ENCODE measurements at places on chromosomes 4 and X. TPM values are rescaled to one million over a fixed set of nuclear protein-coding genes. Genes with fewer than 3 reads are reported as not detected.
A peak's percentile ranks its signal among the peaks of the same experiment; 100 is the strongest.

DNA sequence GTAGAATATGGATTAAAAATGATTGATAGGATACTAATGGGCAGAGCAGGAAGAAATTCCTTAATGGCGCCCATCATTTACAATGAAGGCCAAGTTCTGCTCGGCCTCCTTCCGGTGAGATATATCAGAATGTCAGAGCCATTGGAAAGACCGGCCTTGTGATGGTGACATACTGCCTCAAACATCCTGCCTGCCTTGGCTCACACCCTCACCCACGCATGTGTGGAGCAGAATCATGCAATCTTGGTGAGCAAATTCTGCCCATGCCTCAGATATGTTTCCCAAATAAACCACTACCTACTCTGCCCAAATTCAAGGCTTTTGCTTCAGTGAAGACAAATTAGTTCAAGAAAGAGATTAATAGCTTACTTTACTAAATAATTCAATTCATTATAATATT, 163.3 kb downstream of the MID1 start:
- no peak for DNase-seq

GRCh38 chr4:139978692-139979091, 175.3 kb downstream of the MAML3 start:
- DNase-seq: no peak

DNA sequence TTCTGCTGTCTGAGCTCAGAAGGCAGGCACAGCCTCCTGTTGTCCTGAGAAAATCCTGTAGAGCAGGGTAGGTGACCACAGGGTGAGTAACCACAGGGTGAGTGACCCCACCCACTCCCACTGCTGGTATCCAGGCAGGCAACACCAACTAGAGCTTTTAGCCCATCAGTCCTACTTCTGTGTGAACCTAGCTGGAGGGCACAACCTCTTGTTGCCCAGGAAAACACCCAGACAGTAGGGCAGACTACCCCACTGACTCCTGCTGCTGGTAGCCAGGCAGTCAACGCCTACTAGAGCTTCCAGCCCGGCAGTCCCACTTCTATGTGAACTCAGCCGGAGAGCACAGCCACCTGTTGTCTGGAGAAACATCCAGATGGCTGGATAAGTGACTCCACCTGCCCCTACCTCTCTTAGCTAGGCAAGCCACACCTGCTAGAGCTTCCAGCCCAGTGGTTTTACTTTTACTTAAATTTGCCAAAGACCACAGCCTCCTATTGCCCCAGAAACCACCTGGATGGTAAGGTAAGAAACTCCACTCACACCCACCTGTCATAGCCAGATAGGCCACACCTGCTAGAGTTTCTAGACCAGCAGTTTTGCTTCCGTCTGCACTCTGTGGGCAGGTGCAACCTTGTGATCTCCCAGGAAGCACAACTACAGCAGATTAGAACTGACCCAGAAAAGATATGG, 371.6 kb downstream of the INPP4B start:
- DNase-seq: peak; percentile 37

- DNase-seq: no peak
Observed at GRCh38 chr4:110514889-110515479, 39.0 kb downstream of the ENPEP start.

The MAGEE1 gene
- 3.8 TPM for total RNA-seq

DNA sequence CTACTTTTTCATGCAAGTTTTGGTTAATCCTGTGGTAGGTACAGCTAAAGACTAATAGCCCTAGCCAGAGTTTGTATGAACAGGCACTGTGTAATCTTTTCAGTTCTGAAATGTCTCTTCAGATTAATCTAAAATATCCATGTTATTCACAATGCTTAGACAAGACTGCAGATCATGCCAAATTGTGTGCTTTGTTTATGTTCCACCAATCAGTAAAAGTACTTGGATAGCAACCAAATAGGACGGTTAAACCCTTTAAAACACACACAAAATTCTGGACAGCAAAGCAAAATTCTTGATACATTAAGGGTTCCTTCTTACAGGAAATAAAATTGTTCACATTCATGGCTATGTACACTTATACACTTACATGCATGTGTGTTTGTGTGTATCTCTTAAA, 139.1 kb downstream of the KLHL13 start:
- no peak for DNase-seq

GRCh38 chr4:98903963-98904362, 25.0 kb downstream of the EIF4E start:
- no peak for DNase-seq

DNA sequence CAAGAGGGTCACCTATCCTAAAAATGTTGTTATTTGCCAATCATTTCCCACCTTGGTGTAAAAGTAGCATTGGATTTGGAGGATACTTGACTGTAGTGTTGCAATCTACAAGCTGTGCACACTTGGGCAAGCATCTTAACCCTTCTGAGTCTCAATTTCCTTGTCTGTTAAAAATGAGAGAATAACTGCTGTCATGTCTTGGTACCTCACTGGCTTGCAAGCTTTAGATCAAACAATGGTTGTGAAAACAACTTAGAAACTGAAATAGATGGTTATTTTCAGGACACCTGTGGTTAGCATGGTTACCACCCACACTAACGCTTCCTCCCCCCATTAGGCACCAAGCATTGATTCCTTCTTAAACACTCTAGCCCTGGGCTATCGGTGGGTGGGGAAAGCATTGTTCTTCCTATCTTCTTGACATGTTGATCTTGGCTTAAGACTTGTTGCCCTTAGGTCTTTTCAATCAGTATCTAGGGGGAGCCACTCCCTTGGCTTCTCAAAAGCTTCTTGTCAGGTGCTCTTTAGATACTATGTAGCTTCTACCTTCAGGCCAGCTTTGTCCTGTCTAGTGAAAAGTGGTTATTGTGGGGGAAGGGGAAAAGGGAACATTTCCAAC, 10.6 kb upstream of the AMOT start:
- peak; percentile 44 for DNase-seq

DNA sequence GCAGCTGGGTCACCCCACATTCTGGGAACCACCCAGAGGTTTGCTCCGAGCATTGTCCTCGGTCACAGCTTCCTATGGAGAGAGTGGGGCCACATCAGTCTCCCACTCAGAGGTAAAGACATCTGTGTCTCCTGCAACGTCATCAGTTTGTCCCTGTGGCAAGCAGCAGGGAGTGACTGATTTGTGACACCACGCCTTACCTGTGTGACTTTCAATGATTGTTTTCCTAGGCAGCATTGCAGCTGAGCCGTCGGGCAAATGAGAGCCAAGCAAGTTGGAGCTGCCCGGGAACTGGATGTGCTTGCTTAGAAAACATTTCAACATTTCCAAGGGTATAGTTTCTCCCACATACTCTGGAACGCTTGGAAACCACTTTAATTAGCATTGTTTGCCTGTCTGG, 29.7 kb upstream of the HELT start:
- no peak for DNase-seq

Data from foreskin keratinocyte (primary cell).